ENCODE measurements at places on chromosomes 4 and X. TPM values are rescaled to one million over a fixed set of nuclear protein-coding genes. Genes with fewer than 3 reads are reported as not detected.
A peak's percentile ranks its signal among the peaks of the same experiment; 100 is the strongest.

Gene GPR50
- not detected for total RNA-seq

Gene FANCB
- total RNA-seq = 8.3 TPM

GRCh38 chrX:9500584-9500983, 35.7 kb downstream of the TBL1X start:
- DNase-seq = no peak

DNA sequence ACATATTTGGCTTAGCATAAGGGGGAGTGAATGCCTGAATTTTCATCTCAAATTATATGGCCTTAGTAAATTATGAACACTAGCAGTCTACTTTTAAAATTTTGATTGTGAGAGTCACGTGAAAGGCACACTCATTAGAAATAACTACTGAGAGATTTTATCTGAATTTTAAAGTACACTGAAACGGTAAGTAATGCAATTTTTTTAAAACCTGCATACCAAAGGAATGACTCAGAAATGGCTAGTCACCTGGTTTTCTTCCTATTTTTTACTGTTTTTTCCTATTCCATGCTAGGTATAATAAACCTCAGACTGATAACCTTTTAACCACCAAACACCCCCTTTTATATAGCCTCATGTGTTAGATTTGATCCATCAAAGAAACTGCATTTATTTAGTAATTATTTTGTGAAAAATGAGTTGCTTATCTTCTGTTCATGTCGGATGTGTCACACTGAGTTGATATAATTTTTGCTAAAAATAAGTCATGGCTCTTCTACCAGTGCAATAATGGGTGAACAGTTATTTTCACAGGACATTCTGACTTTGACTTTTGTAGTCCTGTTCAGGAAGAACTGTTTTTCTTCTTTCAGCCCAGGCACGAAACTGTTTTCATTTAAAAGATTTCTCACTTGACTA, 40.4 kb downstream of the CPEB2 start:
- no peak for DNase-seq

DNA sequence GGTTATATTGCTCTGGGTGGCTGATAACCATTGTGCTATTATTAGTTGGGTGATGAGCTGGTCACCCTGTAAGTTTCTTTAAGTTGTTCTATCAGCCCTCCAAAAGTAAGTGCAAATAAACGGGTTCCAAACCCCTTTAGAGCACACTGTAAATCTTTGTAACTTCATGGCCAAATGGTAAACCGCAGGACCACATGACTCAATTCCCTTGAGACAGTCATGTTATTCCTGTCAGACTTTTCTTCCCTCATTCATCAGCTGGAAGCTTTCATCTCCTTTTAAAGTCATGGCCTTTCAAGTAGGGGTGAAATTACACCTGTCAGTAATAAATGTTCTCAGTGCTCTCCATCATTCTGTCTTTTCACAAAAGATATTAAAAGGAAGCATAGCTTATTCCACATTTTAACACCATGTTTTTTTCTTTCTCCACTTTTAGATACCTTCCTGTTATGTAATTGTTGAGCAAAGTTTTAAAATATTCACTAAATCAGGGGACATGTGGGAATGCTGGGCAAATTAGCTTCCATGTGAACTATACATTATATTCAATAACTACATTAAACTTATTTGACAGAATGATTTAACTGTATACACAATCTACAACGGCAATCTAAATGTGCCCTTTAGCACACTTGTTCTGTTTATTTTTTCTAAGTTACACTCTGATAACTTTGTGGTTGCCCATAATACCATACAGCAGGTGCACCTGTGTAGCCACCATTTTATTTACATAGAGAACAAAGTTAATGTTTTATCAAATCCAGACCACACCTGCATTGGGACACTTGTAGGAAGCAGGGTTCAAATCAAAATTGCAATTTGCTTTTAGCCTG, 275.5 kb downstream of the CFAP299 start:
- DNase-seq = peak; percentile 14

Data from H4 (cell line).